ENCODE measurements at places on chromosomes 5 and 9.
A peak's percentile ranks its signal among the peaks of the same experiment; 100 is the strongest.

- DNase-seq, result no peak
Measured at GRCh38 chr9:37693260-37693659, 42.5 kb downstream of the FRMPD1 start.

GRCh38 chr9:137416563-137417151 is 6.3 kb downstream of the EXD3 start:
- DNase-seq, result no peak

- DNase-seq, result no peak
Measured at GRCh38 chr9:95381221-95381620, 63.7 kb upstream of the FANCC start.

DNA sequence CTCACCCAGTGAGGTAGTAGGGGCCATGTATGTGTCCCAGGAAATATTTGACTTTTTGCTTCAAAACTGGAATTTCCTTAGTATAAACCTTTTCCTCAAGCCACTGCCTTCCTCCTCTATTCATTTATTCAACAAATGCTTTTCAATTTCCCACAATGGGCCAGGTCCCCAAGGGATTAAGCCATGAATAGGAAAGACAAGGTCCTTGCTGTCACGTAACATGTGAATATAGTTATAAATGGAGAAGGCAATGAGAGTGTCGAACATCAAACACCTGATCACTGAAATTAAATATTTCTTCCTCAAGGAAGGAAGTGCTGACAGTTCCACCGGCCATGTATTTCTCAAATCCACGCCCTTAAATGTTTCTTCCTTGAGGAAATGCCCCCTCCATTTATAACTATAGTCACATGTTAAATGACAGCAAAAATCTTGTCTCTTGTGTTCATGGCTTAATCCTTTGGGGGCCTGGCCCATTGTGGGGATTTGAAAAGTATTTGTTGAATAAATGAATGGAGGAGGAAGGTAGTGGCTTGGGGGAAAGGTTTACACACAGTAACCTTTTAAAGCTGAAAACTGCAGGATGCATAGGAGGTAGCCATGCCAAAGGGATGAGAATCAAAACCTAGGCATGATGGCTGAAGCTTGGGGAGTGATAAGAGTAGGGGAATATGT is 145.5 kb downstream of the PTTG1 start:
- no peak for DNase-seq

- peak; percentile 47 for DNase-seq
Measured at GRCh38 chr5:37738057-37738691, 101.7 kb downstream of the GDNF start.

- DNase-seq, result no peak
Measured at GRCh38 chr5:96036301-96036700, 74.7 kb upstream of the ELL2 start.

DNA sequence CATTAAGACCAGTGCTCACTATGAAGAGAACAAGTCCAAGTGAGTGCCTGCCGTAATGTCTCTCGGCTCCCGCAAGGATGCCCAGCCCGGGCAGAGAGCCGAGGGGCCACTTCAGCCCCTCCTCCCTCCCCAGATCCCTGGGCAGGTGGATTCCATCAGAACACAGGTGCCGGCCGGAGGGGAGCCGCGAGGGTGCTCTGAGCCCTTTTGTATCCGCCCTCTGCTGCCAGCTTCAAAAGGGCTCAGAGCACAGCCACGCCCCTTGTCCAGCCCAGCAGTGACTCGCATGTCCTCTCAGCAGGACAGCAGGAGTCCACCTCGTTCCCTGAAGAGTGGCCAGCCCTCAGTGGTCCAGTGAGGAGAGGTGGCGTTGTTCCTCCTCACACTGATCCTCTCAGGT is 43.9 kb downstream of the CYFIP2 start:
- DNase-seq, result peak; percentile 25

DNA sequence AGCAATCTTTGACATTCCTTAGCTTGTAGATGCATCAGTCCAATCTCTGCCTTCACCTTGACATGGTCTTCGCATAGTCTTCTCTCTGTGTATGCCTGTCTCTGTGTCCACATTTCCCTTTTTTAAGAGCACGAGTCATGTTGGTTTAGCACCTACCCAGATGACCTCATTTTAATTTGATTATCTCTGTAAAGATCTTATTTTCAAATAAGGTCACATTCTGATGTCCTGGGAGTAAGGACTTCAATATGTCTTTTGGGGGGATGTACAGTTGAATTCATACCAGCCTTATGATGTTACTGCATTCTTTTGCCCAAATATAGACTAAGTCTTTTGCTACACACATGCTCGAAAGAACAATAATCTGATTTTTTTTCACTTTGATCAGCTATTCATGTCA is 6.9 kb downstream of the KCTD16 start:
- no peak for DNase-seq

DNA sequence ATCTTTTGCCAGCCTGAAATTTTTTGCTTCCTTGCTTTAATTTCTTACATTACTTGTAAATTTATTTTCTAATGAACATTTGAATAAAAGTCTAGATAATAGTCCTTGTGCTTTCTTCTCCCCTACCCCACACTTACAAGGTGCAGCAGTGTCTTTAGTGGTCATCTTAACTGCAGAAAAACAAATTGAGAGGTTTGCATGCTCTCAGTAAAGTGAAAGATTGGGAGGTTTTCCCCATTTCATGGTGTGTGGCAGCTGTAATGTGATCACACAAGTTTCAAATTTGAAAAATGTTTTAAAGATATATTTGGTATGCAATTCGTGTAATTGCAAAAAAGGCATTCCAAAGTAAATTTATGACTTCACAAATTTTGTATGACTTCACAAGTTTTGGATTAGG is 14.7 kb downstream of the APC start:
- DNase-seq, result no peak

GRCh38 chr5:176716320-176716719 is 69.0 kb downstream of the TSPAN17 start:
- peak; percentile 59 for DNase-seq

DNA sequence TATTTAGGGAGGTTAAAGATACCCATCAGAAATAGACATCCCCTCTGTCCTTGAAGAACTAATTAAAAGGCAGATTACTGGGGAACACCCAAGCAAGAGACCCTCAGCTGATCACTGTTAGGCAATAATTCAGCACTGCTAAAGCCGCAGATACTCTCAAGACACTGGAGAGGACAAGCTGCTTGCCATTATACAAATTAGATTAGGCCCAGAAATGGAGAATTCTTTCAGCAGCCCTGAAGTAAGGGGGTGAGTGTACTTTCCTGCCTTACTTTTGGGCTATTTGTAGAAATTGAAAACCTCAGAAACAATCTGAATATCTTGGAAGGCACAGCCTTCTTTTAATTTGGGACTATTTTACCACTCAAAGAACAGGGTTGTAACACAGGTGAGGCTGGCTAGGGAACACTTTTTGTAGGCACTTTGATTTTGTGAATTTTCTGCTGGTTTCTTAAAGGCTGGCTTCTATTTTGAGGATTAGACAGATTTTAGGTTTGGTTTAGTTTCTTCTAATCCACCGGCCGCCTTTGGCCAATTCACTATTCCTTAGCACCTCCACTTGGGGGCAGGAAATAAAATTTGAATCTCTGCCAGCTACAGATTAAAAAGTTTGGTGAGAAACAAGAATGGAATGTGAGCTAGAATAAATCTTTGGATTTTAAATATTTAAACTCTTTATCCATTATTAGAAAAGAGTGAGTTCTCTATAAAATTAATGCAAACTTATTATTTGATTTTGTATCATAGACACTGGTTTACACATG is 106.0 kb downstream of the SMARCA2 start:
- DNase-seq, result peak; percentile 22

DNA sequence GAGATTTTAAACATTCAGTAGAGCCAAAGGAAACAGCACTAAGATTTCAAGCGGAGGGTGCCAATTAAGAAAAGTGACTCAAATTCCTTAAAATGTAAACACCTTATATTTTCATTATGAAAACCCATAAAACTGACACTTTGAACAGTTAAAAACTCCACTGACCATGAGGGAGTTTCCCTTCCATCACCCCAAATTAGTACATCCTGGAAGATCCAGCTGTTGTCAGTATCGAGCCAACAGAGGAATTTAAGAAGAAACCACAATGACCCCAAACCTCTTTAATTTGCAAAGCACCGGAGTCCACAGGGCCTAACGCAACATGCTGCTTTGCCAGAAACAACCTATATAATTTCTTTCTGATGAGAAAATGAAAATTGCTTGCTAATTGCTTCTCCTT is 41.3 kb downstream of the ROR2 start:
- no peak for DNase-seq

All from AG08396 (cell line).